ENCODE measurements at places on chromosomes 7 and 10. TPM values are rescaled to one million over a fixed set of nuclear protein-coding genes. Genes with fewer than 3 reads are reported as not detected.

The SLC39A12 gene
- total RNA-seq = not detected

The PGAM2 gene
- total RNA-seq = not detected

The NUTM2E gene
- 0.43 TPM for total RNA-seq

The VCL gene
- total RNA-seq = 251 TPM

Measured in A549 treated with AZD2906 at 1 μM for 4 hours (cell line).